ENCODE measurements at places on chromosomes 7 and 10.

GRCh38 chr10:112735041-112735695 lies 214.9 kb upstream of the TCF7L2 start:
- ATAC-seq = no peak

DNA sequence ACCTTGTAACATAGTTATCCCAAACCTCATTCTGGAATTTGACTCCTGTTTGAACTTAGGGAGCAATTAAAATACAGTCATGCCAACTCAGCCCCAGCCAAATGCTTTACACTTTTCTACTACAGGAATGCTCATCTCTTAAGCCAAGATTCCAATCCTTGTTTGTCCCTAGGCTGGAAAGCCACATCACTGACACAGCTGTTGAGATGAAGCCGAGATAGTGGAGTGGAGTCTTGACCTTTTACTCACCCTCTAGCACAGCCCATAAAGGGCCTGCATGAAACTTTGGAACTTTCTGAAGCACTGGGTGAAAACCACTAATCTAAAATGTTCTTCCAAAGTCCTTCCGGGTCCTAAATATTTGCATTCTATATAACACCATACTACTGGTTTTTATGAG lies 247.3 kb downstream of the ETV1 start:
- no peak for ATAC-seq

DNA sequence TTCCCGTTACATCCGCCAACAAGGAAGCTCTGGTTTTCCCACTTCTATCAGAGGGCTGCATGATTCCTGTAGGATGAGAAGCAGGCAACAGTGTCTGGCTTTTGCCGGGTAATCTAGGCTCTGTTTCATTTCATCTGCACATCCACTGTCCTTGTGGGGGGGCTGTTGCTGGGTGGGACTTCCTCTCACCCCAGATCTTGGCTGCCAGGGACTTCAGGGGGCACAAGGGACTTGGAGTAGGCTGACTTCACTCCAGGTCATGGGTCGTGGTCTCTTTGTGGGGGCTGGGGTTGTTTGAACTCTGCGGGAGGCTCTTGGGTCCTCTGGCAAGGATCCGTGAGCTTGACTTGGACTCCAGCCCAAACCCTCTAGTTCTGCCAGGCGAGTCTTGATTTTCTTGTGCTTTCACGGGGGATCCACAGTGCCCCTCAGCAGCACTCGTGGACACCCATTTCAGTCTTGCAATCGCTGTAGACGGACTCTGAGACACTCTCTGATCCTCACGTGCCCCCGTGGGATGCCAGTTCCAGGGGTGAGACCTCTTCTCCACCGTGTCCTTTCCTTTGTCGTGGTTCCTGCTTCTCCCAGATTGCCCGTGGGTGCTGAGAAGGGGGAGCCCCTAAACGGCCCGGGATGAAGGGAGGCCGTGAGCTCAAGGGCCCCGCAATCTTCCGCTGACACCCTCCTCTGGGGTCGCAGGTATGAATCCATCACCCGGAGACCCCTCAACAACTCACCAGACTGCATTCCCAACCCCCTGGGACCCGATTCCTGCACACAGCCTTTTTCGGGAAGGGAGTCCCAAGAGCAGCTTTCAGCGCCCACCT lies 21.4 kb upstream of the ZNF273 start:
- ATAC-seq = no peak

- ATAC-seq = peak; percentile 43
These were observed at the start of gene SCIN for GRCh38 chr7:12570534-12571461. SCIN (plus strand) TSS chr7:12570720; CDS start chr7:12570787, 67 bp downstream.

GRCh38 chr7:120060281-120060680 lies 212.7 kb upstream of the KCND2 start:
- ATAC-seq = no peak

DNA sequence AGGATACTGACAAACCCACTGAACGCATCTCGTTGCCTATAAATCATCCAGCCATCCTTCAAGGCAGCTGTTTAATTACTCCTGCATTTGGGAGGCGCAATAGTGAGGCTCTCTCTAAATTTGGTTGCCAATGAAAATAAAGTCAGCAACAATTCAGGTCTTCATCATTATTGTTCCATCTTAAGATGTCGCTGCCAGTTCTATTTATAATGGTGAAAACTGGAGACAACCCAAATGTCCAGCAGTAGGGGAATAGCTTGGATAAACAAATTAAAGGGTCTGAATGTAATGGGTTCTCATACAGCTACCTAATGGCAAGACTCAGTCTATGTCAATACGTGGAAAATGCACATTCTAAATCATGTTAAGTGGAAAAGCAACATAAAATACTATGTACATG lies 120.1 kb upstream of the PLXNA4 start:
- no peak for ATAC-seq

DNA sequence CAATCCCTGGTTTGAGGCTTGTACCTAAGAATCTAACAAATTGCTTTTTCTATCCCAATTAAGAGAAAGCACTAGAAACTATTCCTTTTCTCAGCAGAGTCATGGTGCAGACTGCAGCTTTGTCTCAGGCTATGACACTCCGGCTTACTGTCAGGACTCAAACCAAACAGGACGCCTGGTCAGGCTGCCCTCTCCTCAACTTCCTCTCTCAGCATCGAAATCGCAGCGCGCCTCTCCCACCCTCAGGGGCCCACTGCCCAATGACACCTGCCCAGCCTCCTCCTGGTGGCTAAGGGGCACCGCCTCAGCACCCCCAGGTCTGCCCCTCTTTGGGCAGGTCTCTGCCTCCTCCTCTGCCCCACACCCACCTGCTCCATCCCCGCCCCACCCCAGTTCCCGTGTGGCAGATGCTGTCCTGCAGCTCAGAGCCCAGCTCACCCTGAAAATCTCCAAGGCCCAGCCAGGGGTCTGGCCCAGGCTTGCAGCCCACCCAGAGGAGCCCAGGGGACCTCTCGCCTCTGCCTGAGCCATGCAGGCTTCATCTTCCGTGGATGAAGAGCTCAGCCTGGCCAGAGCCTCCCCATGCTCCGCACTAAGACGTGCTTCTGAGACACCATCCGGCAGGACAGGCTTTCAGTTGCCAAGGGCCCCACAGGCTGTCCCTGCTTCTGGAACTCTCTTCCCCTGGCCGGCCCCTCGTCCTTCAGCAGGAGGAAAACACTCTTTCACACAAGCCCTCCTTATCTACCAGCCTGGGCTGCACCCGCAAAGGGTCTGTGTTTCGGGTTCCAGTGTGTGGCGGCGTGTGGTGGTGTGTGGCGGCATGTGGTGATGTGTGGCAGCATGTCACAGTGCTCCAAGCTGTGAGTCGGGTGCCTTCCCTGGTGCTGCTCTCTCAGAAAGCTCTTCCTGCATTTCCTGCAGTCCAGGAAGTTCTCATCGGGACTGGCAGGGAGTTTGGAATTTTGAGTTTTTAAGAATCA lies 16.4 kb upstream of the PTPRN2 start:
- ATAC-seq = no peak

DNA sequence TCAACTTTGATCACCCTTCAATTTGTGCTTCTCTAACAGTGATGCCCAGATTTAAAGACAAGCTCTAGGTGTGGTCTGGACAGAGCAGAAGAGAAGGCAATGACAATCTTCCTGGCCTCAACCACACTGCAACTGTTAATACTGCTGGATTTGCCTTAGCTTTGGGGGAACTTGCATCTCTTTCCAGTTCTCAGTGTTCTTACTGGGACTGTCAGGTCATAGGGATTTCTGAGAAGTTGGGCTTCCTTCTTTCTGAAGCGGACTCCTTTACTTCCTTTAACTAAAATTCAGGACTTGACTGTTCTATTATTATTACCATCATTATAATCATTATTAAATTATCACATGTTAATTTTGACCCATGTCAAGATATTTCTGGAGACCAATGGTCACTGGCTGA lies 80.8 kb downstream of the OSBPL3 start:
- ATAC-seq = peak; percentile 15

- no peak for ATAC-seq
These were observed 66.8 kb downstream of the TMEM168 start for GRCh38 chr7:112723416-112723815.

DNA sequence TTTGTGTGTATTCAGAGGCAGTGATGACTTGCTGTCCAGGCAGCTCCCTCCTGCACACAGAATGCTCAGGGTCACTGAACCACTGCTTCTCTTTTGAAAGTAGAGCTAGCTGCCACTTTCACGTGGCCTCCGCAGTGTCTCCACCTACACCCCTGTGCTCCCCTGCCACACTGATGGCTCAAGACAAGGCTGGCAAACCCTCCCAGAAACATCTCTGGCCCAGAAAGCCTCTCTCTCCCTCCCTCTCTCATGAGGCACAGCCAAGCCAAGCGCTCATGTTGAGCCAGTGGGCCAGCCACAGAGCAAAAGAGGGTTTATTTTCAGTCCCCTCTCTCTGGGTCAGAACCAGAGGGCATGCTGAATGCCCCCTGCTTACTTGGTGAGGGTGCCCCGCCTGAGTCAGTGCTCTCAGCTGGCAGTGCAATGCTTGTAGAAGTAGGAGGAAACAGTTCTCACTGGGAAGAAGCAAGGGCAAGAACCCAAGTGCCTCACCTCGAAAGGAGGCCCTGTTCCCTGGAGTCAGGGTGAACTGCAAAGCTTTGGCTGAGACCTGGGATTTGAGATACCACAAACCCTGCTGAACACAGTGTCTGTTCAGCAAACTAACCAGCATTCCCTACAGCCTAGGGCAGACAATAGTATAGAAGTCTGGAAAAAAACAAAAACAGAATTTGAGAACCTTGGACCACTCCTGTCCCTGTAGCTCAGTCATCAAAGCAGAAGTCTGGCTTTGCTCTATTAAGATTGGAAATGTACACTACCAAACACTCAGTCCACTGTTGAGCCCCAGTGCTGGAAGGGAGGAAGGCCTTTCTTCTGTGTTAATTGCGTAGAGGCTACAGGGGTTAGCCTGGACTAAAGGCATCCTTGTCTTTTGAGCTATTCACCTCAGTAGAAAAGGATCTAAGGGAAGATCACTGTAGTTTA lies 15.8 kb downstream of the SCD start:
- ATAC-seq = no peak

DNA sequence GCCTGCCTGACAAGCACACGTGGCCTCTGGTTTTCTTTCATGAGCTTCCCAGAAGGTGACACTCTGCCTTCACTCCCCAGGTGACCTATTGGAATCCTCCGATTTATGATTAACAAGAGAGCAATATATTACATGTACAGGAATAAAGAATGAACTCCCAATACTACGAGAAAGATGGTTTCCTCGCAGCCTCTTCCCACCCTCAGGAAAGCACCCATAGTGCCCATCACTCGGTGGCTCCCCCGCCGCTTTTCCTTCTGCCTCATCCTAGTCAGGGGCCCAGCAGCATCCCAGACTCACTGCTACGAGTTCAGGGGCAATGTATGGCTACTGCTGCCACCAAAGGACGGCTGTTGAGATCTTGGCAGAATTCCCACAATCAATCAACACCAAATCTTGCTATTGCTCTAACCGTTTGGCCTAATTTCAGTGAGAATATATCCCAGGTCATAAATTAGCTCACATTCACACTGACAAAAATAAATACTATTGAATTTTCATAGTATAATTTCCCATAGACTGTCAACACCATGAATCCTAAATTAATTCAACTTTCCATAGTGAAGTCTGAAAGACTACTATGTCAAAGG lies 196.3 kb downstream of the TNS3 start:
- ATAC-seq = no peak
